ENCODE measurements at places on chromosomes 4 and X.

DNA sequence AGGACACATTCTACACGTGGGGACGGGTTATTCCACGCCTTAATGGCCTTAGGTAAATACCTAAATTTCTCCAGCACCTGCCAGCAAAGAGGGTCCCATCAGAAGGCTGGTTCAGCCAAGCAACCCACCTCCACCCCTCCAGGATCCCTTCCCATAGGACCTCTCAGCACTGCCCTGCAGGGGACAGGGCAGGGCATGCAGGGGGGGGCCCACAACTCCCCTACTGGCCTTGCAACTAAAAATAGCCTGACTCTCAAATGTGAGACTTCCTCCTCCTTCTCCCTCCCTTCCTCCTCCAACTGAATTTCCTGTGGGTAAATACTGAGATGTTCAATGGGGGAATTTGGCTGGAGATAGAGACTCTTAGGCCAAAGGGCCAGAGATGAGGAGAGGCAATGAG is 6.3 kb downstream of the LAS1L start:
- DNase-seq, result no peak

GRCh38 chrX:43661521-43662240 is 5.6 kb downstream of the MAOA start:
- DNase-seq, result no peak

- no peak for DNase-seq
Observed at GRCh38 chr4:87051121-87051713, 116.4 kb downstream of the AFF1 start.

DNA sequence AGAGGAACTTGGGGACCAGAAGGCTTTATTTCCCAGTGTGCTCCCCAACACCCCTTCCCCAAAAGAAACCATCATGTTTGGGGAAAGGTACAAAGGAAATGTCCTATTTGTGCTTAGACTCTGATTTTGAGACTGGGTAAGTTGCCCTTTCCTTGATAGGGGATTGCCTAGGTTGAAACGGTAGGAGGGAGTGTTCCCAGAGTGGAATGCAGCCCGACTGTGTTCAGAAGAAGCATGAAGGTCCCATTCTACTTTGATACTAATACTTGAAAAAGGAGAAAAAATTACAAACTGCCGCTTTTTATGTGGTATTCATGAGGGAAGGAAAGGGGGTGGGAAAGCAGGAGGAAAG is 32.4 kb upstream of the TMEM131L start:
- DNase-seq, result no peak

DNA sequence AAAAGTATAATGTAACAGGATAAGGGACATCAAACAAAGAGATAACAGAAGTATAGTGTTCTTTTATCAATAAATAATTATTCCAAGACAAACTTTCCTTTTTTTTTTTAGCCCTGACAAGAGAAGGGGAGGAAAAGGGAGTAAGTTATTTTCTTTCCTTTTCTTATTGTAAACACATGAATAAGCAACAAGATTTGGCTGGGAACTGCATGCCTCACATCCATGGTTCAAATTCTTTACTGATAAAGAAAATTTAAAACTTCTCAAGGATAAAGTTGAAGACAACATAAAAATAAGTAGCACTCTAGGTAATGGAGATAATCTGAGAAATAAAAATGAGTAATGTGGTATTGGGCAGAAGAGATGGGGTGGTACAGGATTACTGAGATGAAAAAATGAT is 71.6 kb downstream of the NEK1 start:
- no peak for DNase-seq

DNA sequence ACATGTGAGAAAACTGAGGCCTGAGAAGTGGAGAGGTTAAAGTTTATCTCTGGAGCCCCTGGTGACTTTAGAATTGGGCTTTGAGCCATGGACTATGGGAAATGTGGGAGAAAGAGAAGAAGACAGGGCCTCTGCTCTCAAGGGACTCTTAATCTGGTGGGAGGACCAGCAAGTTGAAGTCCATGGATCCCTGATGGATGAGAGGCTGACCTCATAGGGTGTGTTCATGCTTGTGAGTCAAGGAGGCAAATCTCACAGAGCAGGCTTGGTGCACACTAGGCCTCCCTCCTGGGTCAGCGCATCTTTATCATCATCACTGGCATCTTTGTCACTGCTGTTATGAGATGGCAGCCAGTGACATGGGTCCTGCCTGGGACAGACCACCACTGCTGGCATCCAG is 211.9 kb downstream of the AFAP1 start:
- DNase-seq, result no peak

GRCh38 chr4:56511098-56511497 is 5.5 kb downstream of the ARL9 start:
- no peak for DNase-seq

GRCh38 chrX:130330146-130330545 is 9.6 kb upstream of the SLC25A14 start:
- no peak for DNase-seq

- no peak for DNase-seq
Observed at GRCh38 chrX:124455966-124456365, 109.6 kb downstream of the SH2D1A start.

DNA sequence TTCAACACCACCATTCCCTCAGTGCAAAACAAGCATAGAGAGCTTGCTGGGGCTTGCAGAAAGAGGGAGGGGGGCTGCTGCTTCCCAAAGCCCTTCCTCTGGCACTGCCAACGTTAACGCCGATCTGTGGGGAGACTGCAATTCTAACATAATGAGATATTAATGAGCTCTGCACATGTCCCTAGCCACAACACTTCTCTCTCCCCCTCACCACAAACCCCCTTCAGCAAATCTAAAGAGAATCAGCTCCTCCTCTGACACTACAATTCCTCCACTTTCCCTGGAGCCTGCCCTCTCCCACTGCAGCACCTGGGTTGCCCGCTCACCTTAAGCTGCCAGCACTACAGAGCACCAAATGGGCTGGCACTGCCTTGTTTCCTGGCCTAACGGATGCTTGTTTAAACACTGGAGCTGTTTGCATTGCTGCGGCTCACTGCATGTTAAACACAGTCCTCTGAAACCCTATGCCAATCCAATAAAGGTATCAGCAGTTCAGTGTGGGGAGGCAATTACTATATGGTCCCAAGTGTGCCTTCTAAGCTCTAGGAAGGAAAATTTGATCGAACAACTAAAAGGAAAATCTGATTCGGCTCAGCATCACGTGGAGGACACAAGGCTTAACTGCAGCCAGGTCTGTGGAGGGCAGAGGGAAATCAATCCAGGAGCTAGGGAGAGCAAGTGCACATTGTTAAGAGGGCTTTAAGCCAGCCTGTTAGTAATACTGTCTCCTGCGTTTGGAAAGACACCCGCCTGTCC is 232.4 kb downstream of the MAML3 start:
- no peak for DNase-seq

DNA sequence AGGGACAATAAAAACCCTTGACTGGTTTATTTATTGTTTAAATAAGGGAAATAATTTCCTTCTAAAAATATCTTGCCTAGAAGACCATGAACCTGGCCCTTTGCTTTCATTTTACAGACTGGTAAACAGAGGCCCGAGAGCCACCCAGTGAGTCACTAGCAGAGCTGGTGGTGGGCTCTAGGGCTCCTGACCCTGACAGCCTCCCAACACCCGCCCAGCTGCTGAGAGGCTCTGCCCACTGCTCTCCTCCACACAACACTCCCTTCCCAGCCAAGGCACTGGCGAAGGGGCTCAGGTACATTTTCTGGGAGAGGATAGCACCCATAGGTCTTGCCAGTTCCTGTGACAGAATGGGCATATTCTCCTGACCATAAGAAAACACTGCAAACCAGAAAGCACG is 18.1 kb upstream of the PPEF2 start:
- no peak for DNase-seq

DNA sequence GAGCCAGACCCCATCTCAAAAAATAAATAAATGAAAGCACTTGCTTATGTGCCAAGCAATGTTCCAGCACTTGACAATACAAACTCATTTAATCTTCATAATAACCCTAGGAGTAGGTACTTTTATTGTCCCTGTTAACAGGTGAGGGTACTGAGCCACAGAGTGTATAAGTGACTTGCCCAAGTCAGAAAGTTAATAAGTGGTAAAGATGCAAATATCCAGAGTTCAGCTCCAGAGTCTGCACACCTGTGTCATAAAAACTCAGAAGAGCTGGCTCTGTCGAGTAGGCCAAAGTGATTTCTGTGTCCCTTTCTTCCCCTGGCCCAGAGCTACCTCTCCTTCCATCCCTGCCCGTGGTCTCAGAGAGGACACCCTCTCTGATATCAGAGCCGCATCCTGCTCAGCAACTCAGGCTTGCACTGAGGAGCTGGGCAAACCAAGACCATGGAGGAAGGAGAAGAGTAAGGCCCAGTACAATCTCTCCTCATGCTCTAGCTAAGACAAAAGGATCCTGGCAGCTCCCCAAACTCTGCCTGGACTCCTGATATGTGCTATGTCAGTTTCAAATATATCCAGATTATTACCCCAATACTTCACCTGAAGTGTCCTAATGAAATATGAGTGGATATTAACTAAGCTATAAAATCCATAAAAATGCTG is 136.3 kb downstream of the HS6ST2 start:
- no peak for DNase-seq

GRCh38 chr4:45566896-45567603 is 556.8 kb downstream of the GABRG1 start:
- DNase-seq, result no peak

DNA sequence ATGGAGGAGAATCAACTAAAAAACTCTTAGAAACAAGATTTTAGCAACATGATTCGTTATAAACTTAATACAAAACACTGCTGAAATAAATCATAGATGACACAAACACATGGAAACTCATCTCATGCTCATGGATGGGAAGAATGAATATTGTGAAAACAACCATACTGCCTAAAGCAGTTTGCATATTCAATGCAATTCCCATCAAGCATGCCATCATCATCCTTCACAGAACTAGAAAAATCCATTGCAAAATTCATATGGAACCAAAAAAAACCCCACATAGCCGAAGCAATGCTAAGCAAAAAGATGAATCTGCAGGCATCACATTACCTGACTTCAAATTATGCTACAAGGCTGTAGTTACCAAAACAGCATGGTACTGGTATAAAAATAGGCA is 1015.8 kb upstream of the GRIA3 start:
- DNase-seq, result no peak

DNA sequence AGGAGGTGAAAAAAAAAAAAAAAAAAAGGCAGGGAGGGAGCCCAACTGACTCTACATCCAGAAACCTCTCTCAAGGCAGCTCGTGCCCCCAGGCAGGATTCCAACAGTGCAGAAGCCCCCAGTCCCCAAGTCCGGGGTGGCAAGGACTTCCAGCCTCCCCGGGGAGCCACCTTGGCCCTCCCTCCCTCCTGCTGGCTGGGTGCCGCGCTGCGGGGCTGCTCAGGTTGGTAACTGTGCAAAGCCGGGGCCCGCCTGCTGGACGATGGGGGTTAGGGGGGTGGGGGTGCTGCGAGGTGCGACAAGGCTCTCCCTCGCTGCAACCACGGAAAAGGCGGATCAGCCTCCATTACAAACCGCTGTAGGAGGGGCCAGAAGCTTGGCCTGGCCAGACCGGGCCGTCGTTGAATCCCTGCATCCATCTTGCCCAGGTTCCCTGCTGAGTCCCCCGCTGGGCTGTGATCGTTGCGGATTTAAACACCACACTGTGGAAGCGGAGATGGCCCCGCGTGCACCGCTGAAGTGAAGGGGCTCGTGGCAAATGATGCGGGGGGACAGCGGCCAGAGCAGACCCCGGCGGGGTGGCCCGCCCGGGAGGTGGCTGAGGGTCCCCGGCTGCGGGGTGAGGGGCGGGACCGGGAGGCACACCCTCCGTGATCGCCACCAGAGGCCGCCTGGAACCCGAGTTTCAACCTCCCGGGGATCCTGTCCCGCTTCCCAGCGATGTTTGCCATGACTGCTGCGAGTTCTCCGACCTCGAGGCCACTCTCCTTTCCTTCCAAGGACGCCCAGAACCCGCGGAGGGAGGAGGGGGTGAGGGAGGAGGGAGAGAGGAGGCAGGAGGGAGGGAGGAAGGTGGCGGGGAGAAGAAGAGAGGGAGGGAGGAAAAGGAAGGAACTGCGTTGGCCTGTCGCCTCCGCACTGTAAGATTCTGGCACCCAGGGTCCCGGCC is 58.0 kb upstream of the DDX3X start:
- DNase-seq, result peak; percentile 58

GRCh38 chr4:184645904-184646610 is 3.2 kb downstream of the CASP3 start:
- DNase-seq, result no peak

DNA sequence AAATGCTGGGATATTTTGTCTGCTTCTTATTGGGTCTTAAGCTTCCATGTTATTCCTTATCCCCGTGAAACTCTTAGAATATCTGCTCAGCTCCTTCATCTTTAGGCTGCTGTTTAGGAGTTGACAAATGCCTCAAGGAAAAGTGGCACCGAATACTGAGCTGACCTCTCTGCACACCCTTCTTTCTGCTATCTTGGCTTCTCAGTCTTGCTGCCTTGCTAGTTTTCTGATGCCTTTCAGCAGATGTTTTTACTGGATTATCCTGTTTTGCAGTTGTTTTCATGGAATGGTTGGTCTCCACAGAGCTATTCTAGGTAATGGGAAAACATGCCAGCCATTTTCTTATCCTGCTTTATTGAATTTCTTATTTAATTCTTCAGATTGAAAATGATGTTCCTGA is 86.3 kb downstream of the GYPE start:
- DNase-seq, result no peak

GRCh38 chr4:81914623-81915022 is 442.9 kb upstream of the RASGEF1B start:
- no peak for DNase-seq

- DNase-seq, result no peak
Observed at GRCh38 chr4:41072021-41072777, 142.1 kb downstream of the APBB2 start.

GRCh38 chr4:6183740-6184139 is 16.6 kb downstream of the JAKMIP1 start:
- no peak for DNase-seq

GRCh38 chrX:11540532-11541377 is 125.0 kb downstream of the ARHGAP6 start:
- DNase-seq, result no peak

GRCh38 chrX:130775849-130776248 is 127.2 kb downstream of the ENOX2 start:
- no peak for DNase-seq

- DNase-seq, result no peak
Observed at GRCh38 chrX:116236666-116237065, 66.1 kb downstream of the AGTR2 start.

DNA sequence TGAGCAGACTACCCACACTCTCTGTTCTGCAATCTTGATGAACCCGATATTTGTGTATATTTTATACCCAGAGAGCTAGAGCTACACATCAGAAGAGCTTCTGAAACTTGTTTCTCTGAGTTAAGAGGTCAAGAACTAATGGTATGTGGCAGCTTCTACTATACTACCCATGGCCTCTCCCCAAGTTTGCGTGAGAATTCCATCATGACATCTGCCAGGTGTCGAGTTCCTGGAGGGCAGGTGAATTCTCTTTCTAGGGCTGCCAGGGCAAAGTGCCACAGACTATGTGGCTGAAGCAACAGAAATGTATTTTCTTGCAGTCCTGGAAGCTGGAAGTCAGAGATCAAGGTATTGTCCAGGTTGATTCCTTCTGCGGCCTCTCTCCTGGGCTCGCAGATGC is 4.4 kb downstream of the SORCS2 start:
- DNase-seq, result no peak
